ENCODE measurements at places on chromosomes 6 and 20. TPM values are rescaled to one million over a fixed set of nuclear protein-coding genes. Genes with fewer than 3 reads are reported as not detected.

GRCh38 chr6:27303613-27304272, 8.3 kb downstream of the POM121L2 start:
- DNase-seq, result no peak

GRCh38 chr6:16832721-16833120, 71.5 kb upstream of the ATXN1 start:
- DNase-seq, result no peak

DNA sequence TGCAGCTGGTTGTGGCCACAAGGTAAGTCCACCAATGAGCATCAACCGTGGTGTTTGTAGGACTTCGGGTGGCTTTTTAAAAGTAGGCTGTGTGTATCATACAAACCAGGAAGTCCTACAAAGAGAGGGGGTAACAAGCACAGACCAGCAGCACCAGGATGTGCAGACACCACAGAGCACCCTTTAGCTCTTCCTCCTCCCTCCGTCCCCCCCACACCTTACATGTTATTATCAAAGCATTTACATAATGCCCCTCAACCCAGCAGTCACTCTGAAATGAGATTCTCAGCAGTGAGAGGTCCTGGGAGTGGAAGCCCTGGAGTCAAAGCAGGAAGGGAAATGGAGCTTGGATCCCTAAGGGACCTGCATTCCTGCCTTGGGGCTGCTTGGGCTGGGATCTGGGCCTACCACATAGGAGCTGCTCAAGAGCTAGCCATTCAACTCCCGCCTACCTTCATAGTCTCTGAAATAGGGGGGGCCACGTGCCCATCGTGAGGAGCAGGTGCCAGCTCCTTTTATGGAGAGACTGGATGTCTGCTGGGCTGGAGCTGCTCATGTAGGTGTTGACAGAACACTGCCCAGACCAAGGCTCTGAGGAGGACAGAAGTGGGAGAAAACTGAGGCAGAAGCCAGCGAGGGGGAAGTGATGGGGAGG, 90.6 kb downstream of the PSMB1 start:
- DNase-seq, result no peak

GRCh38 chr6:117482240-117483003, at the start of gene DCBLD1:
Gene DCBLD1, plus strand, starts transcription at chr6:117482674. Its CDS starts 108 bp downstream, at chr6:117482782.
- peak; percentile 84 for DNase-seq

DNA sequence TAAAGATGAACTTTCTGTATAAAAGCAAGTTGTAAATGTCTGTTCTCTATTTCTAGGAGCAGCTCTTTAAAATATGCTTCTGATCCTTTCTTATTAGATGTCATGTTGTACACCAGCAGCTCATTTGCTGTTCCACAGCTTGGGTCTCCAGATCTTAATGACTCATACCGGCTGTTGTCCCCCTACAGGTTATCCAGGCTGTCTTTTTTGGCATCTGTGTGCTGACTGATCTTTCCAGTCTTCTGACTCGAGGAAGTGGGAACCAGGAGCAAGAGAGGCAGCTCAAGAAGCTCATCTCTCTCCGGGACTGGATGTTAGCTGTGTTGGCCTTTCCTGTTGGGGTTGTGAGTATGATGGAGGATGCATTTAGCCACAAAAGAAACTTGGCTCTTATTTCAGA, 76.0 kb downstream of the AIG1 start:
- DNase-seq, result no peak

- DNase-seq, result no peak
These were observed 267.4 kb upstream of the CDH4 start for GRCh38 chr20:60984666-60985065.

- no peak for DNase-seq
These were observed 158.5 kb upstream of the AFDN start for GRCh38 chr6:167668019-167668753.

DNA sequence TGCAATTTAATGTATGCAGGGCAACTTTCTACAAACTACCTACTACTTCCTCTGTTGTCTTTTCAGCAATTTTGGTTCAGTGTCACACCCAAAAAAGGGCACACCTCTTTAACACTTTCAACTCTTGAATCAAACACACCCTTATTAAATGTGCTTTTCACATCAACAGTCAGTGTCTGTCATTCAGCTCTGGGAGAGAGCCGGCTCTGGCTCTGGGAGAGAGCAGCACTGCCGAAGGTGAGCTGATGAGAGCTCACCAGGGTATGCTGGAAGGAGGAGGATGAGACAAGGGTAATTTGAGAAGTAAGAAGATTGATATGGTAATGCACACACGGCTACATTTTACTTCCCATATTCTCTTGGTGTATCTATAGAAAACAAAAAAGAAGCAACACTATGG, 134.3 kb downstream of the RTN4IP1 start:
- DNase-seq, result no peak

DNA sequence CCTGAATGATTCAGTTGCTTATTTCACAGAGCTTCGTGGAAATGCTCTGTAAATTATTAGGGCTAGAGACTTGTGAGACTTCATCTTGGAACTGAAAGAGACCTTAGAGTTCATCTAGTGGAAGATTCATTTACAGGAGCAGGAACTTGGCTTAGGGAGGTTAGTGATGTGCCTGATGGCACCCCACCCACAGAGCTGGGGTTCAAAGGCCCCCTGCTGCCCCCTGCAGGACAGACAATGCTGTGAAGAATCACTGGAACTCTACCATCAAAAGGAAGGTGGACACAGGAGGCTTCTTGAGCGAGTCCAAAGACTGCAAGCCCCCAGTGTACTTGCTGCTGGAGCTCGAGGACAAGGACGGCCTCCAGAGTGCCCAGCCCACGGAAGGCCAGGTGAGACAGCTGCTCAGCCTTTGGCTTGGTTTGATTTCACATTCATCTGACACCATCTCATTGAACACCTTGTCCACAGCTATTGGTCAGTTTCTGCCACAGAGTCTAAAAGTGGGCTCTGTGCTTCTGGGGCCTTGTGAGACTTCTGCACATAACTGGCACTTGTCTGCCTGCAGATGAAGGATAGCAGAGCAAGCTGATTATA, 25.1 kb downstream of the MYBL2 start:
- DNase-seq, result peak; percentile 66

- no peak for DNase-seq
These were observed 37.7 kb upstream of the DEFB112 start for GRCh38 chr6:50087231-50087954.

DNA sequence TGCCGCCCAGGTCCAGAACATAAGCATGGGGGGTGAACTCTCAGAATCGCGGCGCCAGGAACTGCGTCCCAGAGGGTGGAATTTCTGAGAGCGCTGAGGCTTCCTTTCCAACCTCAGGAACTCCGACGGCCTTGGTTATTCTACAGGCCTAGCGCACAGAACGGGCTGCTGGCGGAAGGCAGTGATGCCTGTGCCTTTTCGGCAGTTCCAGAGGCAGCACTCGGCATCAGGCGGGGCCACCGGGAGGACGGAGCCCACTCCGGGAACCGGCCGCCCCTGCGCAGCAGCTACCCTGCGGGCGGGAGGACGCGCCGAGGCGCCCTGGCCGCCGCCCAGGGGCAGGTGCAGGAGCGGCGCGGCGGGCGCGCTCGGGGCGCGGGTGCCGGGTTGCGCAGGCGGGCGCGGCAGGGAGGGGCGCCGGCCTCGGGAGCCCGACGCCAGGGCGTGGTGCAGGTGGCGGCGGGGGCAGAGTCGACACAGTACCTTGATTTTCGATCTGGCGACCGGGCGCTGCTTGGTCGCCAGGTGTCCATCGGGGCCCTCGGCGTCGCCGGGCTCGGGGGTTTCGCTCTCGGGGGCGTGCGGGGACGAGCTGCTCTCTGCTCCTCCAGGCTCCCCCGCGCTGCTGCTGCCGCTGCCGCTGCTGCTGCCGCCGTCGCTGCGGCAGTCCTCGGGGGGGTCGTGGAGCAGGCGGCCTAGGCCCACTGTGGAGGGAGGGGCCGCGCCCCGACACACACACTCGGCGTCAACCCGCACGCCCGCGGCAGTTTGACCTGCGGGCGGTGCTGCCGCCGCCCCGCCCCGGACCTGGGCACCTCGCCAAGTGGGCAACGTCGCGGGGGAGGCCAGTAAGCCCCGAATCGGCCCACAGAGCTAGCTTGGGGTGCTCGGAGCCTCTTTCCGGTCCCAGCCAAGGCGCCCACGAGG, 1.3 kb downstream of the OVOL2 start:
- DNase-seq, result peak; percentile 52

DNA sequence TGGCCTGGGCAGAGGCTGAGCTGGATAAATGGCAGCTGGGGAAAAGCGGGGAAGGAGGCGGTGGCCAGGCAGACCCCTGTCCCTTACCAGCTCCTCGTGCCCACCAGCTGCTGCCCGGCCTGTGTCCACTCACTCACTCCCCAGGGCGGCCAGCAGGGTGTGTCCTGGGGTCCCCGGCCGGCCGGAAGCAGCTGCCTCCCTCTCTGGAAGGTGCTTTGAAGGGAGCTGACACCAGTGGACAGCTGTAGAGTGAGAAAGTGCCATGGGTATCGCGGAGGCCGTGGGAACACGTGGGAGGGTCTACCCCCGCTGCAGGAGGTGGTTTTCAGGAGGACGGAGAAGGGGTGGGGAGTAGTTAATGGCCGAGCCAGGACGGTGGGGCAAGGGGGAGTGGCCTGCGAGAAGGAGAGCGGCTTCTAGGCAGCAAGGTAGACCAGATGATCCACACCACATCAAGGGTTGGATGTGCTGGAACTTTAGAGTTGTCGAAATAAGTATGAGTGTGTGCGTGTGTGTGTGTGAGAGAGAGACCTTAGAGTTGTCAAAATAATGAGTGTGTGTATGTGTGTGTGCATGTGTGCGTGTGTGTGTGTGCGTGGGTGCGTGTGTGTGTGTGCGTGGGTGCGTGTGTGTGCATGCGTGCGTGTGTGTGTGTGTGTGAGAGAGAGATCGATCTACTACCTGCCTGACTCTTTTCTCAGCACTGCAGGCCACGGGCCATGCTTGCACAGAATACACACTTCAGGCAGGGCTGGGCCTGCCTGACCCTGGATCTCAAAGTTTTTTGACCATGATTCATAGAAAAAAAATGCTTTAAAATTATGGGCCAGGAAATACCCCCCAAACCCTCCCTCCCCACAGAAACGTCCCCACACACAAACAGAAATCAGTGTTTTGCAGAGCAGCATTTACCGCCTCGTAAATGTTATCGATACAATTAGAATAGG, 43.9 kb downstream of the CDH4 start:
- DNase-seq, result no peak

DNA sequence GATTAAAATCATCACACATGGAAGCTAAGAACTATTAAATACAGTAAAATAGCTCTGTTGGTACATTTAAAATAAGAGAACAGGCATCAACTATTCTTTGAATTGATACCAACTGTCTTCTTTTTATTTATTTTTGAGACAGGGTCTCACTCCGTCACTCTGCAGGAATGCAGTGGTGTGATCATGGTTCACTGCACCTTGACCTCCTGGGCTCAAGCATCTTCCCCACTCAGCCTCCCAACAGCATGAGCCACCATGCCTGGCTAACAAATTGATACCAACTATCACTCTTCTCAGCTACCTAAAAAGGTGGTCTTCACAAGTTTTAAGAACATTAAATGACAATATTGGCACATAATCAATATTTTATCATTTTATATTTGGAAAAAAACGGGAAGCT, 7.8 kb upstream of the PNISR start:
- no peak for DNase-seq

DNA sequence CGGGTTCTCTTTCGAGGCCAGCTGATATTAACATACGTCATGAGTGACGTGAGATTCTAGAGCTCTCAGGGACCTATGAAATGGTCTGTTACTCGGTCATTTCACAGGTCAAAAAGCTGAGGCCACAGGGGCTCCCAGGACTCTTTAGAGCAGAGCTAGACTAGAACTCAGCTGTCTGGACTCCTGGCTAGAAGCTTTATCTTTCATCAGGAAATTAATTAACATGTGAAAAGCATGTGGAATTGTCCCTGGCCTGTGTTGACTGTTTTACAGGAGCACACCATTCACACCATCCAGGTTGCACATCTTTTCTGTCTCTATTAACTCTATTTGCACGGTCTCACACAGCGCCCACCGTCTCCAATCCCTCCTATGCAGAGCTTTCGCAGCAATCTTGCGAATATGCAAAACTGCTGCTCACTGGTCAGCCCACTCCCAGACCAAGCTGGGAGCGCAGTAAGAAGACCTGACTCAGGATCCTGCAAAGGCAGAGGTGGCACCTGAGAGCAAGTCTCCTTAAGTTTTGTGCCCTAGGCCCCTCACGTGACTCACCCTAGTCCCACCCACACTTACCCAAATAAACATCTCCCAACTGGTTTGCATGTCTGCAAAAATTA, 522.5 kb downstream of the CD83 start:
- DNase-seq, result peak; percentile 81

- DNase-seq, result no peak
These were observed 56.3 kb downstream of the EDN3 start for GRCh38 chr20:59356662-59357165.

- no peak for DNase-seq
These were observed 48.7 kb upstream of the CDH4 start for GRCh38 chr20:61203320-61203719.

DNA sequence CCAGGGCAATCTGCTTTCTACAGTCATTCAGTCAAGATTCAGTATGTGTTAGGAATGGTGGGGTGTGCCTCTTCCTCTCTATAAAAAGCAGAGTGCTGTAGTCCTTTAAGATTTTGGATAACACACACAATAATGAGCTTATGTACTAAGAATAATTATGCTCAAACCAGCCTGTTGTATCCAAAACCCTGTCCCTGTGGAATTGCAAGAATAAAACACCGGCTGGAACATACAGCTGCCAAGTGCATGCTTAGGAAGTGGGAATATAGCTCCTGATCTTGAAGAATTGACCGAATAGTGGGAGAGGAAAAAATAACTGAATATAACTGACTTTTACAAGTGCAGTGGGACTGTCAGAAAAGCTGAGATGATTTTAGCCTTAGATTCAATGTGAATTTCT, 979 bp upstream of the MOCS1 start:
- DNase-seq, result no peak

DNA sequence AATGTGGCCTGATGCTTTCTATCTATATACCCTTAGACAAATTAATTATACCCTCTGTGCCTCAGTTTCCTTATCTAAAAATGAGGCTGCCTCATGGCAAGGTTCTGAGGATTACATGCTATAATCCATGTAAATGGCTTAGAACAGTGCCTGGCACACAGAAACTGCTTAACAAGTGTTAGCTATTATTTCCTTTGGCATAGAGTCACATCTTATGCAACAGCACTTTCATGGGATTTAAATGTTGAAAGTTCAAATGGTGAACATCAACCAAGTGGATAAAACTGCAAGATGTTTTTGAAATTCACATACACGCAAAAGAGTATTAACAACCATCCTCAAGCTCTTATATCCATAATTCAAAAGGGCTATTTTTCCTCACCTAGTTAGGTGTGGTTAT, 202.8 kb upstream of the JAG1 start:
- DNase-seq, result no peak

DNA sequence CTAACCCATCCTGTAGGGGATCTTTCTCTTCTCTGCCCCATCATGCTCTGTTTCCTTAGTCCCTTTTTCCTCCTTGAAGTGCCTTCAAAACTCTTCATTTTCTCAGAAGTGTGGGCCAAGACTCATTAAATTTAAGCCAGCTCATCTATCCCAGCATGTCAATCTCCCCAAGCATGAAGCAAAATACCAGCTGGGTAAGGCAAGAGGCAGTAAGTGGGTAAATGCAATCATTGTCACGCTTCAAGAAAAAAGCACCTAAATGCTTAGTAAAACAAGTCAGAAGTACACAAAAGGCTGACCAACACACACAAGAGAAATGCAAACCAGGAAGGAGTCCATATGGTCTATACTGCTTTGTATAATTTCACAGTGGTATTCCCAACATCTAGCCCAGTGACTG, 61.5 kb downstream of the COL12A1 start:
- DNase-seq, result no peak

C20orf141 gene
- not detected for total RNA-seq

SLC17A3 gene
- total RNA-seq, result not detected

DLL1 gene
- 2.7 TPM for total RNA-seq

CAGE1 gene
- 0.28 TPM for total RNA-seq

EPHA7 gene
- total RNA-seq, result 9.4 TPM

PHF3 gene
- 60.8 TPM for total RNA-seq

IP6K3 gene
- 0.46 TPM for total RNA-seq

CLIC5 gene
- total RNA-seq, result 0.20 TPM

EFCAB8 gene
- not detected for total RNA-seq
